ENCODE measurements at places on chromosomes 12 and 14.

GRCh38 chr12:7295529-7295928, 8.3 kb upstream of the ACSM4 start:
- no peak for DNase-seq

DNA sequence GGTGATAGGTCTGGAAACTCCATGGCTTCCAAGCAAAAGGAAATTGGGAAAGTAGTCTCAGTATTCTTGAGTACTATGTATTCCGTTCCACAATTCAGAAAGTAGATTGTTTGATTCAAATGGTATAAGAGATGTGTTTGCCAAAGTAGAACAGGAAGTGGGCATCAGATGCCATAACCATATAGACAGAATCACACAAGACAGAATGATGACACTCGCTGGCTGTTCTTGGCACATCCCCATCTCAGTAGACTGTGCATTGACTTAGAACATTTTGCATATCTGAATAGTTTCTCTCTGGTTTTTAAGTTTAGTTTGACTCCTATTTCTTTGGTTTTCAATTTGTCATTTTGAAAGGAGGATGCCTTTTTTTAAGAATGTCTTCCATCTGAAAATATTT, 221.1 kb upstream of the RGS6 start:
- no peak for DNase-seq

DNA sequence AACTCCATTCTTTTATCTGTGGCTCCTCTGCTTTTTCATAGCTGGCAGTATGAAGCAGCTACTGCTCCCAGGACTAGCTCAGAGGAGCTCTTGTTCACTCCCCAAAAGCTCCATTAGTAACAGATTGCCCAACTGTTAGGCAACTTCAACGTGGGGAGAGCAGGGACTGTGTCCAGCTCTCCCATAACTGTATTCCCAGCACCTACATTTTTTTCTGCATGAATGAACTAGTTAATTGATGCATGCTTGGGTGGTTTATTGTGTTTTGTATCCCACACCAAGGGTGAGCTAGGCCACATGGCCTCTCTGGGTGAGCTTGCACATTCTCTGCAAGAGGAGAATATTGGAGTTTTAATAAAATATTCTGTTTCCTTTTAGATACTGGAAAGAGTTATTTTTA, 15.2 kb downstream of the STON2 start:
- DNase-seq = peak; percentile 33

- no peak for DNase-seq
These were observed 39.8 kb downstream of the PRIMA1 start for GRCh38 chr14:93748208-93749075.

- no peak for DNase-seq
These were observed 69.6 kb downstream of the CHST11 start for GRCh38 chr12:104526320-104526719.

GRCh38 chr12:68971404-68971803, 38.4 kb upstream of the CPM start:
- peak; percentile 66 for DNase-seq

DNA sequence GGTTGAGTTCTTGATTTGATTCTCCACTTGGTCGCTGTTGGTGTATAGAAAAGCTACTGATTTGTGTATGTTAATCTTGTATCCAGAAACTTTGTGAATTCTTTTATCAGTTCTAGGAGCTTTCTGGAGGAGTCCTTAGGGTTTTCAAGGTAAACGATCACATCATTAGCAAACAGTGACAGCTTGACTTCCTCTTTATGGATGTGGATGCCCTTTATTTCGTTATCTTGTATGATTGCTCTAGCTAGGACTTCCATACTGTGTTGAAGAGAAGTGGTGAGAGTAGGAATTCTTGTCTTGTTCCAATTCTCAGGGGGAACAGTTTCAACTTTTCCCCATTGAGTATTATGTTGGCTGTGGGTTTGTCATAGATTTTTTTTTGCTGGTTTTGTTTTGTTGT, 12.4 kb downstream of the MTRFR start:
- DNase-seq = no peak

DNA sequence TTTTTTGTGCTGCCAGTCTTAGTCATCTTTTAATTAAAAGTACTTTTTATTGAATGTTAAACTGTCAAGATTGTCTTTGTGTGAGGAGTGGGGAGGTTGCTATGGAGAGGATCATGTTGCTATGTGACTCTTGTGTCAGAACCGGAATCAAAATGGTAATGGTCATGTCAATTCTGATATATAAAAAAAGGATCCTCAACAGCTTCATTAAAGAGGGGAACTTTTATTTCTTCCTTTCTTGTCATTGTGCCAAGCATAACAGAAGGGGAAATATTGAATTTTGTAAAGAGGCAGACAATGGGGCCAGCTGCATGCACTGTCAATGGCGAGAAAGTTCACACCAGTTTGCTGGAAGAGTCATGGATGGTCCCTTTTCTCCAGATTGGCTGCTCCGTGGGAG, 564.8 kb downstream of the VRK1 start:
- DNase-seq = no peak

- DNase-seq = no peak
These were observed 11.6 kb upstream of the HAL start for GRCh38 chr12:96007729-96008128.

DNA sequence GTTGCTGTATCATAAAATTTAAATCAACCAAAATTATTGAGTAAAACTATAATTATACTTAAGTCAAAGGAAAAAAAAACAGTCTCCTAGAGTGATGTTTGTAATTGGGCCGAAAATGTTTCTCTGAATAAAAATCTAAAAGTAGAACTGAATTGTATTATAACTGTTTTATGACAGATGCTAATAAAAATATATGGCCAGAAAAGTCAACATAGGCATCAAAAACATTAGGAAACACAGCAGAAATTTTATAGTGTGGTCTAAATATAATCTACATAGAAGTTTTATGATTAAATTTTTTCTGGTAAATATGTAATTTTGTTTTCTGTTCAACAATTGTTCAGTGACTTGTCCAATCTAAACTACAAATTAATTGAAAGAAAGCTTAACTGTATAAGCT, 277.8 kb downstream of the ALX1 start:
- DNase-seq = no peak

- no peak for DNase-seq
These were observed 127.2 kb downstream of the TMEM132C start for GRCh38 chr12:128394137-128394536.

DNA sequence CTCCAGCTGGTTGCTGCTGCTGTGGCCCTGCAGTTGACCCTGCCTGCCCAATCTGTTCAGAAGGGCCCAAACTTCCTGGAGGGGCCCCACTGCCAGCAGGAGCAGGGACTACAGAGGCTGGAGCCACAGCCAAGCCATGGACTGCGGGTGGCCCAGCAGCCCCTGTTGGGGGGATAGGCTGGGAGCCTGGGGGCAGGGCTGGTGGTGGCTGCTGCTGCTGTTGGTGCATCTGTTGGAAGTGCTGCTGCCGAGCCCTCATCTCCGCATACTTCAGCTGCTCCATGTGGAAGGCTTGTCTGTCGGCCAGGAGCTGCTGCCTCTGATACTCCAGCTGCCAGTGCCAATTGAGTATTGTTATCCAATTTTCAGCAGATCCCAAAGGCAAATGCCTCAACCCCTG, 7.2 kb downstream of the MYL6 start:
- DNase-seq = no peak

DNA sequence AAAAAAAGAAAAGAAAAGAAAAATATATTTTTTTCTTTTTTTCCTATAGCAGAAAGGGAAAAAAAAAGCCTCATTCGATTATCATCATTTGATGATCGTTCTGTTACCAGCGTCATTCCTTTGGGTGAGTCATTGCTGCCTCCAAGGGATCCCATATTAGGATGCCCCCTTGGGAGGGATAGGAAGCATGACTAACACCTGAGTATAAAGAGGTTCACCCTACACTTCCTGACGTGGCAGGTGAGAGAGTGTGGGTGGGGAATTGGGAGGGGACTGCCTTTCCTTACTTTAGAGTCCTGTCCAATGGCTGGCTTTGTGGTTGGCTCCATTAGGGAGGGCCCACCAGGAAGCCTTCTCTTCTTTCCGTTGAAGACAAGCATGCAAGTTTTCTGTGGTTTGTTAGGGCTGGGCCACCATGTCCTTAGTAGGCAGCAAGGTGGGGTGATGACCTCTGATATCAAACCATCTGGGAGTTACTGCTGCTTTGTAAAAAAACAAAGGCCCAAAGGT, 56.1 kb upstream of the FUT8 start:
- peak; percentile 91 for DNase-seq

DNA sequence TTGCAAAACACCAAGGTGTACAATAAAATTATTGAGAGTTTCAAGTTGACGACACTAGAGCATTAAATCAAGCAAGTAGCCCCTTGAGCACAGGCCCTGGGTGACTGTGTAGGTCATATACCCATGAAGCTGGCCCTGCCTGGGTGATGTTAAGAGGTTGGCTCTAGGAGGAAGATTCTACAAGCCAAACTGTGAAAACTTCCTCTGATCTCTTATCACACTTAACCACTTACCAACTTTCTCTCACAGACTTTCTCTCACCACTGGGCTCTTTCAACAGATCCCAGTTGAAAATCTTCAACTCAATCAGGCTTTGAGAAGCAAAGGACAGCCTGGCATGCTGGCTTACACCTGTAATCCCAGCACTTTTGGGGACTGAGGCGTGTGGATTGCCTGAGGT, 186.9 kb upstream of the BTG1 start:
- no peak for DNase-seq

GRCh38 chr12:52694151-52694550, 9.2 kb downstream of the KRT77 start:
- DNase-seq = no peak

- DNase-seq = no peak
These were observed 141.8 kb downstream of the ZFP36L1 start for GRCh38 chr14:68651075-68651474.

DNA sequence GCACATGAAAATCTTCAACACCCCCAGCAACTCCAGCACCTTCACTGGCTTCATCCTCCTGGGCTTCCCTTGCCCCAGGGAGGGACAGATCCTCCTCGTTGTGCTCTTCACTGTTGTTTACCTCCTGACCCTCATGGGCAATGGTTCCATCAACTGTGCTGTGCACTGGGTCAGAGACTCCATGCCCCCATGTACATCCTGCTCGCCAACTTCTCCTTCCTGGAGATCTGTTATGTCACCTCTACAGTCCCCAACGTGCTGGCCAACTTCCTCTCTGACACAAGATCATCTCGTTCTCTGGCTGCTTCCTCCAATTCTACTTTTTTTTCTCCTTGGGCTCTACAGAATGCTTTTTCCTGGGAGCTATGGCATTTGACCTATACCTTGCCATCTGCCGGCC, 11.5 kb upstream of the OR11G2 start:
- DNase-seq = no peak

GRCh38 chr12:29662734-29663323, 120.9 kb downstream of the TMTC1 start:
- no peak for DNase-seq

- no peak for DNase-seq
These were observed 33.5 kb upstream of the ADGRD1 start for GRCh38 chr12:130920119-130920703.

DNA sequence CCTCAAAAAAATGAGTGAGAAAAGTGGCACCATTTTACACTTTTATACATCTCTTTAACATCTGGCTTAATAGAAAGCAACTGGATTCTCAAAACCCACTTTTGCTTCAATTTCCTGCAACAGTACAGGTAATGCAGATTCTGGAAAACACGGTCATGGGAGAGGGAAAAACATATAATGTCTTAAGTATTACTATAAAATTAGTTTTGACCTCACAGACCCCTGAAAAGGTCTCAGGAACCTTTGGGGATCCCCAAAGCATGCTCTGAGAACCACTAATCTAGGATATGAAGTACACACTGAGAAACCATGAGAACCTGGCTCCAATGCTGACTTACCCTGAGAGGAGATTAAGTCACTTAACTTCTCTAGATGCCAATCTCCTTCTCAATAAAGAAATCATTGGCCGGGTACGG, 64.7 kb downstream of the PPP2R5E start:
- no peak for DNase-seq

- DNase-seq = no peak
These were observed 31.8 kb downstream of the CRADD start for GRCh38 chr12:93708952-93709351.

GRCh38 chr14:72516936-72517700, 376.8 kb downstream of the DPF3 start:
- DNase-seq = peak; percentile 87

DNA sequence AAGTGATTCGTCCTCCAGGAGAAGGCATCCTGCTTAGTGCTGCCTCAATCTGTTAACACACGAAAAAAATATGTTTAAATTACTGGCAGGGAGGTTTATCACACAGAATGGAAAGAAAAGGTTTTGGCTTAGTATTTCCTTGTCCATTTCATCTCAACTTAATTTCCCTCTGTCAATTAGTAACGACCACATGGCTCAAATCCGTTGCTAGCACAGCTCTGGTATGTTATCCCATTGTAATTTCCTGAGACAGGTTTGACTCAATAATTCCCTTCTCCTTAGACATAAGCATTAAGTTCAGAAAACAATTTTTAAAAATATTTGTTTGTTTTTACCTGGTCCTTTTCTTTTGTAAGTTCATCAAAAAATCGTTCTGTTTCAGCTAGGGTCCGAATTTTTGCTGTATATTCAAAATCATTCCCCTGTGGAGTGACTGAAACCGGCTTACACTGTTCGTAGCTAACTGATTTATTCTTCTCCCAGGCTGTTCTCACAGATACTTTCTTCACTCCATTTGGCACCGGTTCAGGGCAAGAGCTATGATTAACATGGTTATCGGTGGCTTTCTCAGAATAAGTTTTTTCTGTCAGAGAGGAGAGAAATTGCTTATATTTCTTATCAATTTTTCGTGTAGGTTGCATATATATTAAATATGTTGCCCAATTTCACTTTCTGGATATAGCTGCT, 10.1 kb upstream of the PITPNM2 start:
- DNase-seq = no peak

DNA sequence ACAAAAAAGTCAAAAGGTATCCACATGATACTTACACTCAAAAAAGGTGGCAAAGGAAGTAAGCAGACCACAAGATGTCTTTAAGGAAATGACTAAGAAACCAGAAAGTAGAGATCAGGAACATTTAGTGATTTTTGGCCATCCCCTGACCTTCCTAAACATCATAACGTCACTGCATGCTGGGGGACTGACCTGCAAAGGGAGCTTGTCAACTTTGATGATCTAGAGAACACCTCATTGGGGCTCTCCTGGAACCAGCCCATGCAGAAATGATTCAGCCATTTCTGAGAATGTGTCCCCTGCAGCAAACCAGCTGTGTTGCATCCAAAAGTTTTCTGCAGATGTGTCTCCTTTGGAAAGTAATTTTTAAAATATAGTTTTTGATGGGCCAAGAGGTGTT, 152.2 kb upstream of the RASSF8 start:
- DNase-seq = peak; percentile 53

GRCh38 chr14:94066089-94066676, 14.8 kb downstream of the DDX24 start:
- no peak for DNase-seq

- DNase-seq = peak; percentile 47
These were observed 56.1 kb downstream of the RERG start for GRCh38 chr12:15165012-15165659.

DNA sequence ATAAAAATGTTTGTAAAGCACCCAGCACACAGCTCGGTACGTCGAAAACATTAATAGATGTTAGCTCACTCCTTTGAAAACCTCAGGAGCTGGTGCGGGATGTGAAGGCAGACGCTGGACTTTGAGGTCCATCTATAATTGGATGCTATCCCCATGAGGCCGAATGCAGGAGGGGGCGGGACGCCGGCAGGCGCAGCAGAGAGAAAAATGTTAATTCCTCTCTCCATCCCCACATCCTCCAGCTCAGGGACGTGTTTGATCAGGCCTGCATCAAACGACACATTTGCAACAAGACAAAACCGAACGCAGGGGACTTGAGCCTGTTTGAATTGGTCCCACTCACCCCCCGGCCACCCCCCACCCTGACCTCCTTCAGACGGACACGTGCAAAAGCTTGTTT, 231.0 kb downstream of the RBM19 start:
- no peak for DNase-seq

- DNase-seq = peak; percentile 13
These were observed 963 bp downstream of the TCTN2 start for GRCh38 chr12:123671876-123672275.

Data from fibroblast of upper back skin (primary cell).